ENCODE measurements at places on chromosomes 7 and 10. TPM values are rescaled to one million over a fixed set of nuclear protein-coding genes. Genes with fewer than 3 reads are reported as not detected.

Gene STEAP1
- total RNA-seq = 0.92 TPM

Gene SPDYE6
- total RNA-seq = not detected

Gene CNNM1
- 0.11 TPM for total RNA-seq

DNA sequence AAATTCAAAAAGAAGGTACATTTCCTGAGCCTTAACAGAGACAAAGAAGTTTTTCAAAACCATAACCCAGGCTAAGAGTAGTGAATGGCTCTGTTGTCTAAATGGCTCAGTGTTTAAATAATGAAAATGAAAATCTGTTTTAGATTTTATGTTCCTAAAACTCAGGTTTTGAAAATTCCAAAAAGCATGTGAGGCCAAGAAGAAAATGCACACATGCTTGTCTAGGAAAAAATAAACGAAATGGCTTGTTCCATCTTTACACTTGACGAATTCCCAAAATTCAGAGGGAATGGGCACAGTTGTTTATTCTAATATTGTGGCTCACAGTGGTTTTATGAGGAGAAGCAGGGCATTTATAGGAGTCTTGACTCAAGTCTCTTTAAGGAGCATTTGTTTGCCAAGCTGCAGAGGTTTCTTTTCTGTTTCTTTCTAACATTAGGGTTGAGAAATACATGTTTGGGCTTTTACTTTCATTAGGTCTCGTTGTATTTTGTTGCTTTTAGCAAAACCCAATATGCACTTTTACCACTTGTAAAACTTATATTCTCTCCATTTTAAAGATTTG lies 527.6 kb upstream of the ANKRD30A start:
- DNase-seq = no peak

Gene TLX1
- total RNA-seq = 0.18 TPM

DNA sequence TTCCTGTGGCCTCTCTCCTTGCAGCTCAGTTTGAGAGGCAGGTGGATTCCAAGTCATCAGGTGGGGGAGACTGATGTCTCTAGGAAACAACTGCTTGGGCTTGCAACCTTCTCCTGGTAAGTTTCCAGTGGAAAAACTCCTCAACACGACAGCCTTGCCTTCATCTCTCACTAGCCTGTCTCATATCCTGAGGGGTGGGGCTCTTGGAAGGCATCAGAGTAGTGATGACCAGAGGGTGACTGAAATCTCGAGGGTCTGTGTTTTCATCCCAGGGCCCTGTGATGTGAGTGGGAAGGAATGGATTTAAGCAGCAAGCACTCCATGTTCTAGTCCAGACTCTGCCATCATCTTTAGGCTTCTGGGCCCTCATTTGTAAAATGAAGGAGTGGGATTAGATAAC lies 107.0 kb downstream of the NRP1 start:
- no peak for DNase-seq

DNA sequence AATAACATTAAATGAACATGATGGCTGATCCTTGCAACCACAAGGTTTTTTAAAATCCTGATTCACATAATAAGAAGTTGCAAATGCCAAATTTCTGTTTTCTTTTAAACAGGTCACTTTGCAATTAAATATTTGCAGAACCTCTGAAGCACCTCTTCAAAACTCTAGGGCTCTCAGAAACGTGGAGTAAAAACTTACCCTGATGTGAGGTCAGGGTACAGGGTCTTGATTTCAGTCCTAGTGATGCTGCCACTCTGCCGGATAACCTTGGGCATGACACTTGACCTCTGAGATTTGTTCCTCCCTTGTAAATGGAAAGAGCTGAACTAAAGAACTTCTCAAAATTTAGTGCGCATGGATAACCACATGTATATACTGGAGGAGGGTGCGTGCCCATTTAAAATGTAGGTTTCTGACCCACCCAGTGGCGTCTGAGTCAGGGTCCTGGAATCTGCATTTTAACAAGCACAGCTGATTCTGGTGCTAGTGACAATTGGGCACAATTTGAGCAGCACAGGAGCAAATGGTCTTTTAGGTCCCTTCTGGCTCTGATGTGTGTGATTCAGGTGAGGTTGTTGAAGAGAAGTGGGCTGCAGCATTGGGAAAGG lies 35.5 kb upstream of the TNPO3 start:
- no peak for DNase-seq

- DNase-seq = no peak
Observed at GRCh38 chr7:98679741-98680140, 62.7 kb downstream of the NPTX2 start.

DNA sequence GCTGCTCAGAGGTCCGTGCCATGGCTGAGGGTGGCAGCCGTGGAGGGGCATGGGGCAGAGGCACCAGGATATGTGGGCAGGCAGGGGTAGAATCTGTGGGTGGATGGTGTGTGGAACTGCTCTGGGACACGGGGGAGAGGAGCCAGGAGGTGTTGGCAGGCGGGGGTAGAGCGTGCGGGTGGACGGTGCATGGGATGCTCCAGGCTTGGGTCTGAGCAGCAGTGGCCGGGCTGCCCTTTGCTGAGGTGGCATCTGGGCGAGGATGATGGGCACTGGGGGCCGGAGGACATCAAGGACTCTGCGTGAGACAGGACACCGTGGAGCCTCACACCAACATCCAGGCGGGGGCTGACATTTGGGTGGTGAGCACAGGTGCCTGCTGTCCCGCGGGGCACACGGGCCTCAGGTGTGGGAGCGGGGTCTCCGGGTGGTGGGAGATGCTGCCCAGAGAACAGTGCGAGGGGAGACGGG lies 46.2 kb downstream of the JAKMIP3 start:
- DNase-seq = peak; percentile 59

Gene TSPAN15
- 14.8 TPM for total RNA-seq

DNA sequence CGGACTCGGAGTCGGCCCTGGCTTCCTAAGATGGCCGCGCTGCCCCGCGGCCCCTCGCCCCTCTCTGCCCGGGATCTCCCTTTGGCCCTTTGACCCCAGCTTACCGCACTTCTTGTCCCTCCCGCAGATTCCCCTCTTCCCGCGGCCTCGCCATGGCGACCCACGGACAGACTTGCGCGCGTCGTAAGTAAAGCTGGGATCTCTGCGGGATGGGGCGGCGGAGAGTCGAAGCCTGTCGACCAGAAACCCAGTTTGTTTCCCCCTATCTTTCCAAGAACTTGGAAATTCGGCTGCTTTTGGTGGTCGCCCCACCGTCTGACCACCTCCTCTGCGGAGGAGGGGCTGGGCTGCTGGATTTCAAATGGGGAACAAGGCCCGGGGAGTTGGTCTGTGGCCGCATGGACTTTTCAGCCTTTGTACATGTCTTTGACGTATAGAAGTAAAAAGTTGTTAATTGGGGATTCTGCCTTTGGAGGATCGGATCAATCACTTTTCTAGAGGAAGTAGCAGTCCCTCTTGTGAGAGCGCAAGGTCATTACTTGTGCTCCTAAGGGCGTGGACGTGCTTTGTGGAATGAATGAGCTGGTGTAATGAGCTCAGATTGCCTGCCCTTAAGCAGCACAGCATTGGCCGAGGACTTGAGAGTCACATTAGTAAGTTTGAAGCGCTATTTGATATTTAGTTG lies 553 bp downstream of the VDAC2 start:
- DNase-seq = peak; percentile 41

- no peak for DNase-seq
Observed at GRCh38 chr7:69941077-69941651, 342.9 kb downstream of the AUTS2 start.

Gene MKI67
- total RNA-seq = 0.52 TPM

- no peak for DNase-seq
Observed at GRCh38 chr7:1555813-1556543, at the start of gene TMEM184A. Gene TMEM184A, minus strand, starts transcription at chr7:1556205. Its CDS starts 721 bp downstream, at chr7:1555484.

DNA sequence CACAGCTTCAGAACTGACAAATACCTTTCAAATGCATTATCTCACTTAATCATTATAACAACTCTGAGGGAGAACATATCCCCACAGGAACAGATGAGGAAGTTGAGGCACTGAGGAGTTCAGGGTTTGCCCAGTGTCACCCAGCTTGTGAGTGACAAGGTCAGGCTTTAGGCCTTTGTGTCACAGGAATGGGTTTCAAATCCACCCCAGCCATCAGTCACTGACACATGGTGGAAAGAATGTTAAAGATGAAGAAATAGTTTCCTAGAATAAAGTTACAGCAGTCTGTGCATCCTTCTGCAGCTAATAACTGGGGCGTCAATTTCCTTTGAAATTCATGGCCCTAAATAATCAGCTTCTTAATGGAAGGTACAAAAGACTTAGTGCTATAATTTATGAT lies 37.8 kb downstream of the SGCE start:
- DNase-seq = no peak

GRCh38 chr7:103870664-103871063 lies 118.8 kb downstream of the RELN start:
- DNase-seq = no peak

- no peak for DNase-seq
Observed at GRCh38 chr7:28989211-28989980, 31.3 kb upstream of the TRIL start.
